ENCODE measurements at places on chromosomes 11 and 22. TPM values are rescaled to one million over a fixed set of nuclear protein-coding genes. Genes with fewer than 3 reads are reported as not detected.

The LRRC75B gene
- 63.6 TPM for total RNA-seq

The TEX12 gene
- not detected for total RNA-seq

GRCh38 chr11:85953491-85954143, 98.4 kb downstream of the CCDC83 start:
- H3K4me3 ChIP-seq = no peak overlapping the region
- peaks cover 2% of the 10 kb centered on the region for H3K27me3 ChIP-seq
- no peak overlapping the region for H3K27ac ChIP-seq

DNA sequence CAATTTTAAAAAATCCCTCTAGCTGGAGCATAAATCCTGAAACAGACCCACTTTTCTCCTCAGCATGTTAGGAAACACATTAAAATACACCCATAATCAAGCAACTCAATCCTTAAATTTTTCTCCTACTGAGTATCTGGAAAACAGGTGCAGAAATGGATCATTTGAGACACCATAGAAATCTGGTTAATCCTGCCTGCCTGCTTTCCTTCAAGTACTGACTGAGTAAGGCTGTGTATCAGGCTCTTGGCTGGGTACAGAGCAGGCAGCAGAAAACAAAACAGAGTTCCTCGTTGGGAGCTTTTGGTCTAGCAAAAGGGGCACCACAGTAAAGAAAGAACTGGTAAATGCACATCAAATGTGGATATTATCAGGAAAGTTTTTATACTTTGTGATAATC, 1.9 kb downstream of the KCNQ1OT1 start:
- peaks cover 7% of the 10 kb centered on the region for H3K27me3 ChIP-seq
- DNase-seq = no peak
- H3K4me1 ChIP-seq = peaks cover 31% of the 10 kb centered on the region
- peak overlapping the region; percentile 98 for H3K4me3 ChIP-seq
- H3K27ac ChIP-seq = no peak overlapping the region
- H3K36me3 ChIP-seq = no peaks in the 10 kb centered on the region

The RBX1 gene
- total RNA-seq = 66.4 TPM

DNA sequence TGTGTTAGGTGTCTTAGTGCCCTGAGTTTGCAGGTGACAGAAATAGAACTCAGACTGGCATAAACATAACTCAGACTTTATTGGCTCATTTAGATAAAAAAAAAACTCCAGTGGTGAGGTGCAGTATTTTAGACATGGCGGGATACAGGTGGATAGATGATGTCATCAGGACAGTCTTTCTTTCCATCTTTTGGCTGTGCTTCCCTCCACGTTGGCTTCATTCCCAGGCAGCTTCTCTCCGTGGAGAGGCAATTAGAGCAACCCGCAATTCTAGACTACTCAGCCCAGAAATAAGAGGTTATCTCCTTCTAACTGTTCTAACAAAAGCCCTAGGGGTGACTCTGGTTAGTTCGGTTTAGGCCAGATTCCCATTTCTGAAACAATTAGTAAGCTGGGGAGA, 40.5 kb downstream of the NCAM1 start:
- peaks cover 2% of the 10 kb centered on the region for H3K27me3 ChIP-seq
- H3K27ac ChIP-seq = no peak overlapping the region
- no peak overlapping the region for H3K4me3 ChIP-seq
- peaks cover 64% of the 10 kb centered on the region for H3K4me1 ChIP-seq
- no peak for DNase-seq

DNA sequence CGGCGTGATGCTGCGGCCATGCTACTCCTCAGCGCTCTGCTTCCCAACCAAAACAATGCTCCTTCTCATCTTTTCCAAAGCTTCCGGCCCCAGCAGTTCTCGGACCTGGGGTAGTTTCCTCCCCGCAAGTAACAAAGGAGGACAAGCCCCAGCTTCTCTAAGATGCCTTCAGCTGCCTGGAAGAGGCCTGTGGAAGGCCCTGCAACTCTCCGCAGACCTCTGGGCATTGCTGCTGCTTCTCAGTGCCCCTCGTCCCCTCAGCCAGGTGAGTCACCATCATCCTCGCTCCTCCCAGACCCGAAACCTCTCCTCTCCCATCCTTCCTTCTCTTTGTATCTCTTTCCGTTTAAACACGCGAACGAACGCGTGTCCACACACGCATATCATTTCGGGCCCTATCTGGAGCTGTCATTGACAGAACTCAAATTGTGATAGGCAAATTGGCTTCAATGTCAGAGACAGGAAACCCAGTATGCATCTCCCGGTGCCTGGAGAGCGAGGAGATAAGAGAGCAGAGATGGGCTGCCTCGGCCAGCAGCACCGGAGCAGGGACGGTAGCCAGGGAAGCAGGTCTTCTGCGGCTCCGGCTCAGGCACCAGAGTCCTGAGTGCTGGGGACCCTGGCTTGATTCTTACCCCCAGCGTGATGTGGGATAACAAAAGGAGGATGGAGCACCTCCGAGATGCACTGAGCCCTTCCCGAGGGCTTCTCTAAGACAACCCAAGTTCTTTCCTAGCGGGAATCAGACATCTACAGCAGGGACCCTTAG, 22.0 kb upstream of the JAM3 start:
- H3K4me1 ChIP-seq = peaks cover 40% of the 10 kb centered on the region
- no peak overlapping the region for H3K27ac ChIP-seq
- H3K27me3 ChIP-seq = peaks cover 22% of the 10 kb centered on the region
- no peak overlapping the region for H3K4me3 ChIP-seq
- DNase-seq = no peak

DNA sequence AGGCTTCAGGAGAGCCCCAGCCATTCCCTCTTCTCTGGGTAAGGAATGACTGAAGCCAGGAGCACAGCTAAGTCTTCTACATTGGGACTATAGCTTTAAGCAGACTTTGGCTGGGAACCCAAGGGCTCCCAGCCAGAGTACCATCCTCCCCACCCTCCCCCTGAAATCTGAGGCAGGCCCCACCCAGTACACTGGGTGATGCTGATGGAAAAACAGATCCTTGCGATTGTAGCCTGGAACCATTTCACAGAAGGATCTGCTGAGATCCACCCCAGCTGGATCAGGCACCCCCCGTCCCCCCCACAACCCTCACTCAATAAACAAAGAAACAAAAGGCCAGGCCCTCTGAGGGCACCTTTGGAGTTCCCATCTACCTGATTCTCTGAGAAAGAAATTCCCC, 39.8 kb downstream of the IL18BP start:
- no peak overlapping the region for H3K4me3 ChIP-seq
- DNase-seq = no peak
- peak overlapping the region; percentile 65 for H3K27ac ChIP-seq

DNA sequence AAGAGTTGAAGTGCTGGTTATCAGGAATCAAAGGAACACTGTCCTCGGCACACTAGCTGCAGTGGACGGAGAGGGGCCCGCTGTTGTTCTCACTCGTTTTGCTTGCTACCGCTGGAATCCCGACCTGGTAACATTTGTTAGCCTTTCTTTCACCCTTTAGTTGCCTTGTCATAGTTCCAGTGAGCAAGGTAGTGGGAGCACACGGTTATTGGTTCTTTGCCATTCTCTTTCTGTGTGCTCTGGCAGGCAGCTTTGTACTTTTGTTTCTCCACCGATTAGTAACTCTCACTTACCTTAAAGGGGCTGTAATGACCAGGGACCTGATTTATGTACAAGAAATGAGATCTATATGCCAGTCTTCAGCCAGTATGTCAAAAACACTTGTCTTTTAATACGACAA, 1.8 kb downstream of the DEPDC7 start:
- H3K27me3 ChIP-seq = peaks cover 6% of the 10 kb centered on the region
- no peaks in the 10 kb centered on the region for H3K36me3 ChIP-seq
- H3K27ac ChIP-seq = no peak overlapping the region
- peak overlapping the region; percentile 97 for H3K4me3 ChIP-seq
- no peak for DNase-seq

The RIMBP3B gene
- total RNA-seq = 0.07 TPM

- H3K27me3 ChIP-seq = peaks cover 6% of the 10 kb centered on the region
- H3K27ac ChIP-seq = peak overlapping the region; percentile 29
- H3K4me1 ChIP-seq = peaks cover 10% of the 10 kb centered on the region
- H3K4me3 ChIP-seq = no peak overlapping the region
- H3K36me3 ChIP-seq = no peaks in the 10 kb centered on the region
- peak; percentile 10 for DNase-seq
Measured at GRCh38 chr22:44660051-44660830, 41.8 kb upstream of the PRR5 start.

- peaks cover 7% of the 10 kb centered on the region for H3K27me3 ChIP-seq
- no peak for DNase-seq
- no peaks in the 10 kb centered on the region for H3K36me3 ChIP-seq
- H3K4me3 ChIP-seq = no peak overlapping the region
- H3K4me1 ChIP-seq = peaks cover 25% of the 10 kb centered on the region
Measured at GRCh38 chr22:41366323-41367029, 15.3 kb upstream of the TEF start.

The RFPL2 gene
- 1.4 TPM for total RNA-seq

GRCh38 chr11:35348898-35349687, 70.3 kb downstream of the SLC1A2 start:
- no peaks in the 10 kb centered on the region for H3K27me3 ChIP-seq
- H3K4me1 ChIP-seq = peaks cover 26% of the 10 kb centered on the region
- H3K27ac ChIP-seq = no peak overlapping the region
- no peak overlapping the region for H3K4me3 ChIP-seq
- DNase-seq = no peak
- peaks cover 7% of the 10 kb centered on the region for H3K36me3 ChIP-seq

GRCh38 chr11:78853521-78853920, 278.9 kb upstream of the NARS2 start:
- no peak overlapping the region for H3K4me3 ChIP-seq
- H3K27ac ChIP-seq = no peak overlapping the region
- DNase-seq = no peak
- no peaks in the 10 kb centered on the region for H3K4me1 ChIP-seq
- H3K27me3 ChIP-seq = no peaks in the 10 kb centered on the region
- H3K36me3 ChIP-seq = peaks cover 5% of the 10 kb centered on the region

The MMP10 gene
- total RNA-seq = not detected

- H3K4me1 ChIP-seq = no peaks in the 10 kb centered on the region
- H3K36me3 ChIP-seq = no peaks in the 10 kb centered on the region
- no peaks in the 10 kb centered on the region for H3K27me3 ChIP-seq
- no peak for DNase-seq
Measured at GRCh38 chr11:38305682-38306081, 1707.6 kb upstream of the RAG2 start.

- H3K4me1 ChIP-seq = peaks cover 5% of the 10 kb centered on the region
- H3K4me3 ChIP-seq = no peak overlapping the region
- peaks cover 4% of the 10 kb centered on the region for H3K27me3 ChIP-seq
- no peaks in the 10 kb centered on the region for H3K36me3 ChIP-seq
- no peak overlapping the region for H3K27ac ChIP-seq
Measured at GRCh38 chr11:70868341-70868885, 384.0 kb downstream of the SHANK2 start.

- H3K4me1 ChIP-seq = peaks cover 25% of the 10 kb centered on the region
- H3K27me3 ChIP-seq = peaks cover 4% of the 10 kb centered on the region
- no peak for DNase-seq
- H3K36me3 ChIP-seq = no peaks in the 10 kb centered on the region
- no peak overlapping the region for H3K27ac ChIP-seq
Measured at GRCh38 chr11:113549611-113550578, 74.7 kb upstream of the DRD2 start.
